Right atrium auricular region (tissue), 2 donors: ENCODE measurements at places on chromosomes 4 and X. TPM values are rescaled to one million over a fixed set of nuclear protein-coding genes. Genes with fewer than 3 reads are reported as not detected.

DNA sequence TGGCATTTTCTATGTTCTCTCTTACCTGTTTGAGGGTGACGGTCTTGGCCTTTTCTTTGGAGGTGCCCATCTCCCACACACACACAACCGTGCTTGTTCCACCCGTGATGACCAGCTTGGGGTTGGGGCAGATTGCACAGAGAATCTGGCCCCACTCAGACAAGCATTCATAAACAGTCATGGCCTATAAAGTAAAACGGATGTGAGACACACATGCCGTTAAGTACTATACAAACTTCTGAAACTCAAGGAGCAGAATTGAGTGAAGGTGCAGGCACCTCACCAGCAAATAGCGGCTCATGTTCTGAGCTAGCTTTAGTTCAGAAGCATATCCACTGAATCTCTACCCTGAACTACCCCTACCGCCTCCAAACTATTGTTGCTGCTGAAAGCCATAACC, 107.6 kb downstream of the CDS1 start:
- DNase-seq: no peak

DNA sequence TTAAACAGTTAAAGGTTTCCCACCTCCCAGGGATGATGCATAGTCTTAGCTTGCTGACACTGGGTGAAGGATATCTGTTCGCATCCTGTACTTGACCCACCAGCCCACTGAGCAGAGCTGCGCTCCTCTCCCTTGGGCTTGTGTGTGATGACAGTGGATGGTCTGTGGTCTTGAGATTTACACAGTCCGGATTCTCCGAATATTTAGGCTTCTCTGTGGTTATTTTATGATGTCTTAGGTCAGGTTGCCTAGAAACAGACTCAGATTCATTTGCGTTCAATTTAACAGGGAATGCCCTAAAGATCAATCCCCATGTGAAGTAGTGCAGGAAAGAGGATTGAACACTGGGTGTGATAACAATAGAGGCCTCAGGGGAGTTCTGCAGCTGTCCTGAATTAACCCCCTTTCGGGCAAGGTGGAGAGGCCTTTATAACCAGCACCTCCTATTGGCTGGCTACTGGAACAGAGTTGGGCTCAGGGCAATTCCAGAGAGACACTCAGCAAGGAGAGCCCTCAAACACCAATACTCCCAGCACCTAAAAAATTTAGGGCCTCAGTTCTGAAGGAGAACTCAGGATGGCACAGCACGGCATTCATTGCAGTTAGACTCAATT, 653.2 kb upstream of the GALNT7 start:
- no peak for DNase-seq

The SLC38A5 gene
- total RNA-seq: 4.9 TPM

DNA sequence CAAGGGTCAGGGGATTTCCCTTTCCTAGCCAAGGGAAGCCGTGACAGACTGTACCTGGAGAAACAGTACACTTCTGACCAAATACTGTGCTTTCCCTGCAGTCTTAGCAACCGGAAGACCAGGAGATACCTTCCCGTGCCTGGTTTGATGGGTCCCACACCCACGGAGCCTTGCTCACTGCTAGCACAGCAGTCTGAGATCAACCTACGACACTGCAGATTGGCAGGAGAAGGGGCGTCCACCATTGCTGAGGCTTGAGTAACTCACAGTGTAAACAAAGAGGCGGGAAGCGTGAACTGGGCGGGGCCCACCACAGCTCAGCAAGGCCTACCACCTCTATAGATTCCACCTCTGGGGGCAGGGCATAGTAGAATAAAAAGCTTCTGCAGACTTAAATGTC, 48.7 kb upstream of the SRD5A3 start:
- no peak for DNase-seq

The MAGEC3 gene
- not detected for total RNA-seq

GRCh38 chr4:59855630-59856352, 1344.3 kb upstream of the ADGRL3 start:
- no peak for DNase-seq

GRCh38 chr4:109207061-109207460, 95.4 kb downstream of the COL25A1 start:
- no peak for DNase-seq

- DNase-seq: no peak
These were observed 29.2 kb upstream of the LARP1B start for GRCh38 chr4:128031756-128032384.

DNA sequence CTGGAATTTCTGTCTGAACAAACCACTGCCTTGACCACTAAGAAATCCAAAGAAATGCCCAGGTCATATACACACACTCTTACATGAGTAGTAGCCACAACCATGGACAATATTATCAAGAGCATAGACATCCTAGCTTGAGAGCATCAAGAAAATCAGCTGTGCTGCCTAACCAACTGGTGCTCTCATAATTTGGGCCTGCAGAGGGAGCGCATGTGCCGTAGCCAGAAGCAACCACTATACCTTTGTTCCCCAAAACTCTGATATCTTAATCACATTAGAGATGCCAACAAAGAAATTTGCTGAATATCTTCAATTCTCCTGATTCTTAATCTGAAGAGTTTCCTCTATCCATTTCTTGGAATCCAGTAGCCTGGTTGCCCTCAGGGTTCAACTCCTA, 163.6 kb downstream of the ZNF674 start:
- DNase-seq: no peak

DNA sequence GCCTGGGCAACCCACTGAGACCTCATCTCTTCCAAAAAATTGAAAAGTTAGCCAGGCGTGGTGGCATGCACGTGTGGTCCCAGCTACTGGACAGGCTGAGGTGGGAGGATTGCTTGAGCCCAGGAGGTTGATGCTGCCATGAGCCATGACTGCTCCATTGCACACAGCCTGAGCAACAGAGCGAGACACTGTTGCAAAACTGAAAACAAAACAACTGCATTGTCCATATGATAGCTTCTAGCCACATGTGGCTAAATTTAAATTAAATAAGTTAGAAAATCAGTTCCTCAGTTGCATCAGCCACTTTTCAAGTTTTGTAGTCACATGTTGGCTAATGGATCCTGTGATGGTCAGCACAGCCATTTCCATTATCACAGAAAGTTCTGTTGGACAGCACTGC, 67.9 kb downstream of the GAB1 start:
- no peak for DNase-seq

The EXOC1L gene
- total RNA-seq: not detected

GRCh38 chr4:158930639-158930972, 161.8 kb downstream of the FNIP2 start:
- no peak for DNase-seq

The IL13RA2 gene
- total RNA-seq: 0.44 TPM

GRCh38 chrX:150731795-150732194, 38.6 kb downstream of the MTMR1 start:
- DNase-seq: no peak

The SYN1 gene
- total RNA-seq: 6.4 TPM

The TCP11X2 gene
- not detected for total RNA-seq
